ENCODE measurements at places on chromosomes 5 and 9.
A peak's percentile ranks its signal among the peaks of the same experiment; 100 is the strongest.

GRCh38 chr5:2802693-2803365, 51.4 kb upstream of the IRX2 start:
- no peaks in the 10 kb centered on the region for H3K36me3 ChIP-seq
- no peak for DNase-seq
- no peak overlapping the region for H3K27ac ChIP-seq
- H3K4me3 ChIP-seq, result no peak overlapping the region
- H3K4me1 ChIP-seq, result no peaks in the 10 kb centered on the region

- H3K36me3 ChIP-seq, result peaks cover 10% of the 10 kb centered on the region
- peaks cover 60% of the 10 kb centered on the region for H3K4me1 ChIP-seq
- H3K4me3 ChIP-seq, result peak overlapping the region; percentile 85
- DNase-seq, result peak; percentile 72
Observed at GRCh38 chr5:134555890-134556311, 30.4 kb downstream of the JADE2 start.

DNA sequence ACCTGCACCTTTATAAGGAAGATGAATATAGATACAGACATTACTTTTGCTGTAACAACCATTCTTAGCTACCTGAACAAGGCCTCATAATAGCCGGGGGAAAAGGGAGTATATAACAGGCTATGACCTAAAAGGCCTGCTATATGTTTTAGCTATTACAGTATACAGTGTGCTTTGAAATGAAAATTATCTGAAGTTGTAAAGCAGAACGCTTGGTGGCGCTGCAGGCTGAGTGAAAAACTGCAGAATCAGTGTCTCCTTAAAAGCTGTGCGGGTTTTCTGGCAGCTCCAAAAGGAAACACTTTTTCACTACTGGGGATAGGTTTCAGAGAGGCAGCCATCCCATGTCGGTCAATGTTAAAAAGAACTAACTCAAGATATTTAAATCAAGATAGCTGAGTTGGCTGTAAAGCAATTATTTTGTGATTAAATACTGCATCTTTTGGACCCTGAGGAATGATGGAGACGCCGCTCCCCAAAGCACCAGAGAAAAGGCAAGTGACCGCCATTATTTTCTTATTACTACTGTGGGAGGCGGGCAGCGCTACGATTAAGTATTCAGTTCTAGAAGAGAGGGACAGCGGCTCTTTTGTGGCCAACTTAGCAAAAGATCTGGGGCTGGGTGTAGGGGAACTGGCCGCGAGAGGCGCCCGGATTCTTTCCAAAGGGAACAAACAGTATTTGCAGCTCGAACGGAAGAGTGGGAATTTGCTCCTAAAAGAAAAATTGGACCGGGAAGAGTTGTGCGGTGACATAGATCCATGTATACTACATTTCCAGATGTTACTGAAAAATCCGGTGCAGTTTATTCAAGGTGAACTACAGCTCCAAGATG, 5.9 kb downstream of the PCDHB6 start:
- H3K27me3 ChIP-seq, result peaks cover 53% of the 10 kb centered on the region
- no peak overlapping the region for H3K4me3 ChIP-seq

DNA sequence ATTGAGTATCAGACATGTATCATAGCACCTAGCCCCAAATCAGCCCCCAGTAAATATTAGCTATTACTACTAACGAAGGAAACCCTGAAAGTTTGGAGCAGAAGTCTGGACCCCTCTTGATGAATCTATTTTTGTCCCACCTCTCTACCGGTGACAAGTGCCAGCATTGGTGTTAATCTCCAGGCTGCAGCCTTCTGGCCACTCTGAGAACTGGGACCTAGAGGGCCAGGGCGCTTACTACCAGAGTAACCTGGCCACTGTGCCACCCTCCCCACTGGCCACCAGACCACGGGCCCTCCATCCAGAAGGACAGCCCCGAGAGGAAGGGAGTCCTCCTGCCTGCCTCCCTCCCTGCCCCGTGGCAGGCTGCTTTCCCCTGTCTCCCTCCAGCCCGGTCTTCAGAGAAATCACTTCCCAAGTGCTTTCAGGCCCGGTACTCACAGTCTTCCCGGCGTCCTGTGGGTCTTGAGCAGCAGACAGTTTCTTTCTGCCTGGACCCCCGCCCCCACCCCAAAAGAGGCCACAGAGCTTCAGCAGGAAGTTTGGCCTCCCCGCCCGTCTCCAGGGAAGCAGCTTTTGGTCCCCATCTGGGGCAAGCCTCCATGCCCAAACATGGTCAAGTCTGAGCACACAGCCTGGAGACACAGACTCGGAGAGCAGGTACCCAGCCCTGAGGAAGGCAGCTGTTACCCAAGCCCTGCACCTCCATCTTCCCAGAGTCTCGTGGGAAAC, at the start of gene KCNMB1:
Gene KCNMB1 (minus strand): TSS at position 550 of the 732 bp plus-strand sequence. CDS start 3,920 bp downstream, outside the sequence.
- no peak within 1 kb of the TSS for H3K4me3 ChIP-seq
- H3K36me3 ChIP-seq, result no peaks in the 10 kb centered on the region
- H3K27ac ChIP-seq, result peak within 1 kb of the TSS; percentile 57
- DNase-seq, result no peak
- H3K27me3 ChIP-seq, result peaks cover 6% of the 10 kb centered on the region

DNA sequence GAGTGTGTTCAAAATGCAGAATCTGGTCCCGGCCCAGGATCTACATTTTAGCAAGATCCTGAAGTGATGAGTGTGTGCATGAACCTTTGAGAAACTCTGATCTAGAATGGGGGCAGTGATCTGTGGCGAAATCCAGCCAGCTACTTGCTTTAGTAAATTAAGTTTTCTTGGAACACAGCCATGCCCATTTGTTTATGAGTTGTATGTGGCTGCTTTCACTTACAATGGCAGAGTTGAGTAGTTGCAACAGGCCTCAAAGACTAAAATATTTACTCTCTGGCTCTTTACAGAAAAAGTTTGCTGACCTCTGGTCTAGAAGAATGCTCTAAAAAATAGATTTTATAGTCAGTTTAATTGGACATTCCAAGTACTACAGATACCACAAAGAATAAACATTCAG, 588.3 kb downstream of the BNC2 start:
- DNase-seq, result no peak
- no peak overlapping the region for H3K27ac ChIP-seq
- no peaks in the 10 kb centered on the region for H3K27me3 ChIP-seq
- no peak overlapping the region for H3K4me3 ChIP-seq
- H3K4me1 ChIP-seq, result no peaks in the 10 kb centered on the region

DNA sequence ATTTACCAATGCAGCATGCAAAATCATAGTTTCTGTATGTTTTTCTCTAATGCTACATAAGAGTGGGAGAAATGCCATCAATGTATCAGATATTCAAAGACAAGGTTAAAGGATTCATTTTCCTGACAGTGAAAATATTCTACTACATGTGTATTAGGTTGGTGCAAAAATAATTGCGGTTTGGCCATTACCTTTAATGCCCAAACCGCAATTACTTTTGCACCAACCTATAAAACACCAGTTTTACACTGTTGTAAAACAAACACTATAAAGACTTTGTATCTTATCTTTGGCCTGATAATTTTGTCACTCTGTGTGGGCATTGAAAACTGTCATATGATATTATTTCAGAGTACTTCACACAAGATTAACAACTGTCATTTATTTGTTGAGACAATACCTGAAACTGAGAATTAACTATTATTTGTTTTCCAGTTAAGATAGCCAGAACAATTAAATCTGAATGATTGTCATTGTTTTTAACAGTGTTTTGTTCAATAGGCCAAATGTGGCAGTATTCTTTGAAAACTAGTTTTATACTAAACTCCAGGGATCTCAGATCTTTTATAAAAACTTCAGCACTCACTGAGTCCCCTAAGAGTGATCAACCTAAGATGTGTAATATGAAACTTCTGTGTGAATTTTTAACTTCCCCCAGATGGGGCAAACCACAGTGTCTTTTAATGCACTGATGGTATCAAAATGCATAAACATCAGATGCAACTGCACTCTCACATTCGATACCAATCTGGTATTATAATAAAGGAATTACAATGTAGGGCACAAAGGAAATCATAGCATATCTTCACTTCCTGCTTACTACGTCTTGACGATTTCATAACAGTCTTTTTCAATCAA, 53.8 kb upstream of the FBN2 start:
- no peak for DNase-seq
- no peaks in the 10 kb centered on the region for H3K27me3 ChIP-seq

DNA sequence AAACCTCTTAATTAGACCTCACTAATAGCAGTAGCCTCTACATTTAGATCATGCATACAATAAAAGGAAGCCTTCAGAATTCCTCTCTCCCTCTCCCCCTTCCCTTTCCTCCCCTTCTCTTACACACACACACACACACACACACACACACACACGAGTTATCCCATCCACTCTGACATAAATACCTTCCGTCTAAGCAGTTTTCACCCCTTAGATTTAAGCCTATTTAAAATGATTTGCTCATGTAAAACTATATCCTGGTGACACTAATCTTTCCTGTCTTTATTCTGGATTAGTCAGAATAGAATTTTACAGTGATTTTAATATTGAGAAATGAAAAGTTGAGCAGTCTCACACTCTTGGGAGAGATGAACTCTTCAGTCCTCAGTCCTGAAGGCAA, 35.0 kb downstream of the PRELID2 start:
- no peak overlapping the region for H3K27ac ChIP-seq
- H3K27me3 ChIP-seq, result no peaks in the 10 kb centered on the region
- no peak overlapping the region for H3K4me3 ChIP-seq
- DNase-seq, result no peak

DNA sequence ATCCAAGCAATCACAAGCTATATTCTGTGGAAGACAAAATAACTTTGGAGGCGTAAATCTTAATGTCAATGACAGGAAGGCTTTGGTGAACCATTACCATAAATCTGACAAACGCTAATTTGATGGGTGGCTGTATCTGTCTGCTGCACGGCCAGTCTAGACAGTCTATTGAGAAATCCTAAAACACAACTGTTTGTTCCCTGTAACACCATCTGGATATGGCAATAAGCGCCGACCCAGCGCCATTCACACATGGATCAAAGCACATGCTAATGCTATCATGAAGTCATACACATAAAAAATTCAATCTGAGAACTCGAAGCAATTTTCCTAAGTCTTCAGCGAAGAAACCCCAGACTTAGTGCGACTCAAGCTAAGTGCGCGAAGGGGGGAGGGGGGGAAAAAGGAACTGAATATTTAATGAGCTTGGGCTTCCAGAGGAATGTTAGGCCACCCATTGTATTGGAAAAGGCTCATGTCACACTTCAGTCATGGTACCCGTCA, 95.1 kb downstream of the ARL15 start:
- H3K4me3 ChIP-seq, result no peak overlapping the region
- peaks cover 22% of the 10 kb centered on the region for H3K4me1 ChIP-seq
- no peak for DNase-seq
- H3K27me3 ChIP-seq, result no peaks in the 10 kb centered on the region
- no peak overlapping the region for H3K27ac ChIP-seq

DNA sequence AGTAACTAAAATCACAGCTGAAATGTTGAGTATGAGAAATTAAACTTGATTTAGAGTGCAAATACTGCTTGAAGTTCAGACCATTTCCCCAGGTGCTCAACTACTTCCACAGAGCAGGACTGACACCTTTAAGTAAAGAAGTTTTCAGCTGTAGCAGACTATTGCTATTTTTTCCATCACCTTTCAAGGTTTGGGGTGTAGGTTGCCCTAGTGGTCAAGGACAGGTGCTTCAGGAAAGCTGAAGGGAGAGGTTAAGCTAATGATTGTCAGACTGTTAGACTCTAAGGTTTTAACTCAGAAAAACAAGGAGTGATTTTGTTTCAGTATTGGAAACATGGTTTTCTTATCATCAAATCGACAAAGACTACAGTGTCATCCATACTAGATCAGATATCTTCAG, 162.1 kb downstream of the CCDC192 start:
- no peak for DNase-seq
- H3K4me1 ChIP-seq, result peaks cover 13% of the 10 kb centered on the region
- H3K36me3 ChIP-seq, result no peaks in the 10 kb centered on the region
- no peak overlapping the region for H3K4me3 ChIP-seq

DNA sequence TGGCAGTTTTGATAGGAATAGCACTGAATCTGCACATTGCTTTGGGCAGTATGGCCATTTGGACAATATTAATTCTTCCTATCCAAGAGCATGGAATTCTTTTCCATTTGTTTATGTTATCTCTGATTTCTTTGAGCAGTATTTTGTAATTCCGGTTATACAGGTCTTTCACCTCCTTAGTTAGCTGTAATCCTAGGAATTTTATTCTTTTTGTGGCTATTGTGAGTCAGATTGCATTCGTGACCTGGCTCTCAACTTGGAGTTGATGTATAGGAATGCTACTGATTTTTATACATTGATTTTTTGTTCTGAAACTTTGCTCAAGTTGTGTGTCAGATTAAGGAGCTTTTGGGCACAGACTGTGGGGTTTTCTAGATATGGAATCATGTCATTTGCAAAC, 24.0 kb downstream of the TMEM161B start:
- H3K27ac ChIP-seq, result no peak overlapping the region
- no peak overlapping the region for H3K4me3 ChIP-seq
- H3K4me1 ChIP-seq, result peaks cover 15% of the 10 kb centered on the region
- H3K27me3 ChIP-seq, result no peaks in the 10 kb centered on the region

- no peak overlapping the region for H3K27ac ChIP-seq
- no peak overlapping the region for H3K4me3 ChIP-seq
- H3K36me3 ChIP-seq, result no peaks in the 10 kb centered on the region
- no peaks in the 10 kb centered on the region for H3K27me3 ChIP-seq
- no peak for DNase-seq
- no peaks in the 10 kb centered on the region for H3K4me1 ChIP-seq
Observed at GRCh38 chr5:148882332-148882731, 55.9 kb downstream of the ADRB2 start.

- H3K4me3 ChIP-seq, result no peak overlapping the region
- no peaks in the 10 kb centered on the region for H3K36me3 ChIP-seq
- H3K27ac ChIP-seq, result no peak overlapping the region
- peaks cover 6% of the 10 kb centered on the region for H3K27me3 ChIP-seq
- peaks cover 25% of the 10 kb centered on the region for H3K4me1 ChIP-seq
- DNase-seq, result no peak
Observed at GRCh38 chr9:35669331-35670145, 4.2 kb upstream of the CA9 start.

- H3K27ac ChIP-seq, result no peak within 1 kb of the TSS
- no peaks in the 10 kb centered on the region for H3K4me1 ChIP-seq
Observed at GRCh38 chr9:111794835-111795556, at the start of gene SHOC1. TSS of gene SHOC1 (minus strand) at chr9:111794937. CDS start at chr9:111791418, 3,519 bp downstream.

GRCh38 chr9:110744715-110745384, 76.3 kb downstream of the MUSK start:
- no peaks in the 10 kb centered on the region for H3K36me3 ChIP-seq
- no peak overlapping the region for H3K27ac ChIP-seq
- H3K27me3 ChIP-seq, result peaks cover 8% of the 10 kb centered on the region
- H3K4me3 ChIP-seq, result no peak overlapping the region
- DNase-seq, result no peak
- no peaks in the 10 kb centered on the region for H3K4me1 ChIP-seq

DNA sequence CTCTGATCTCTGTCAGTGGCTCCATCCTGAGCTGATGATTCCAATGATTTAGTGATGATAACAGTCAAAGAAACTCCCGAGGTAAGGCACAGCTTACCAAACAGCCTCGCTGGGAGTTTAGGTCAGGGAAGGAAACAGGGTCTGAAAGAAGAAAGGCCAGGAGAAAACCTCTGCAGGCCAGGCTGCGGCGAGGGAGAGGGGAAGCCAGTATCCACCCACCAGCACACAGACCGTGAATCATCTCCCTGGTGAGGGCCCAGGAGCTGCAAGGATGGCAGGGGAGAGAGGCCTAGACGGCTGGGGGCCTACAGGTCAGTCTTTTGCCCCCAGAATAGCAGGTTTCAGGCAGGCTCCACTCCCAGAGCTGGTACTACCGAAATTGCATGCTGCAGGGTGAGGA, 590.5 kb downstream of the CCDC171 start:
- H3K4me3 ChIP-seq, result no peak overlapping the region
- no peak for DNase-seq
- no peaks in the 10 kb centered on the region for H3K36me3 ChIP-seq
- H3K27me3 ChIP-seq, result no peaks in the 10 kb centered on the region

GRCh38 chr5:159071382-159071781, 28.3 kb downstream of the EBF1 start:
- no peaks in the 10 kb centered on the region for H3K27me3 ChIP-seq
- H3K36me3 ChIP-seq, result peaks cover 24% of the 10 kb centered on the region
- no peak for DNase-seq
- no peak overlapping the region for H3K27ac ChIP-seq
- peaks cover 13% of the 10 kb centered on the region for H3K4me1 ChIP-seq
